ENCODE measurements at places on chromosomes 16 and 17.
A peak's percentile ranks its signal among the peaks of the same experiment; 100 is the strongest.

DNA sequence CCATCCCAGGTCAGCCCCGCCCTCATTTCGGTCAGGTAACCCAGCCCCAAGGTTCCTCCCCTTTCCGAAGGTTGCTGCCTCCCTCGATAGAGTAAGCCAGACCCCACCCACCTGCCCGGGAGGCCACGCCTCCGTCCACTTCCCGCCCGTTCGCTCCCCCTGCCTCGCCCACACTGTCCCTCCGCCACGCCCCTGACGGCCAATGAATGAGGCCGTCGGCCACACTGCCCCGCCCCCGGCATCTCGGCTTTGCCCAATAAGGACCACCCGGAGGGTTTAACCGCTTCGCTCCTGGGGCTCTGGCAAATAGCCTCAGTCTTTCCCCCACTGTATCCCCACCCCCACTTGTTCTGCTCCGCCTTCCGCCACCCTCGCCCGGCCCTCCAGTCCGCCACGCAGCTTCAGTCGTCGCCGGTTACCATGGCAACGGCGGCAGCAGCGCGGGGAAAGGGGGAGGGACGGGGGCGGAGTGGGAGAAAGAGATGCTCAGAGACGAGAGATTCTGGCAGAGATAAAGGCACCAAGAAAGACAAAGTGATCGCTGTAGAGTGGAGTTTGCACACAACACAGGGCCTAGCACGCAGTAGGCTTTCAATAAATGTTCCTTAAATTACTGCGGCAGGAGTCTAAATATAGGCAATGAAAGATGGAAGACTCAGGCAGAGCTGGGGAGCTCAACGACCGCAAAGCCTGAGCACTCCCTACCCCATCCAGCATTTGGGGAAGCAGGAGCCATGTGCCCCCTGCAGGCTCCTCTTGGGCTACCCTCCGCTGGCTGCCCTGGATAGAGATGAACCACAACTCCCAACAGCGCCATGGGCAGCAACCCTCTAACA is 5.1 kb downstream of the DLG4 start:
- no peak for DNase-seq

DNA sequence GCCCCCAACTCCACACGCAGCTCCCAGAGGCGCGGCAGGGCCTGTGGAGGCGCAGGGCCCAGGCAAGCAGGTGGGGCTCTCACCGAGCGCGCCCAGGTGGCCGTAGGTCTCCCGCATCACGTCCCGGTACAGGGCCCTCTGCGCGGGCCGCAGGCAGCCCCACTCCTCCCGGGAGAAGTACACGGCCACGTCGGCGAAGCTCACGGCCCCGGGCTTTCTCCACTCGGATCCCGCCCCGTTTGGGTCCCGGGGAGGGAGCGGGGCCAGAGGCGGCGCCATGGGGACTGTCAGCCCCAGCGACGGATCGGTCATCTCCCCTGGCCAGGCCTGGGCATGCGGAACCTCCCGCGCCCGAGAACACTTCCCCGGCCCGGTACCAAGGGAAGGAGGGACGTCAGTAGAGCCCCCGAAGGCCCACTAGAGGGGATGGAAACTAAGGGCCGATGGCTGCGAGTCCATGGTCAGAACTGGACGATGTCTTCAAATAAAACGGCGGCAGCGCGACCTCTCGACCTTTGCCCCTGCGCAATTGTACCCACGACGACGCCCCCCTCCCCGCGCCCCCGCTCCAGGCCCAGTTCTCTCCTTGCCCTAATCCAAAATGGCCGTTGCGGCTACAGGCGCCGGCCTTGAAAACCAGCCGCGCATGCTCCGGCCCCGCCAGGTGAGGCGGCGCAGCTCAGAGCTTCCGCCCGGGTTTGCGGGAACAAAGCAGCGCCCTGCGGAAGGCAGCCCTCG is at the start of gene ZNF747:
TSS of gene ZNF747 (minus strand) at position 491 of the 738 bp plus-strand sequence. CDS start at position 312, 179 bp downstream.
- DNase-seq = no peak

DNA sequence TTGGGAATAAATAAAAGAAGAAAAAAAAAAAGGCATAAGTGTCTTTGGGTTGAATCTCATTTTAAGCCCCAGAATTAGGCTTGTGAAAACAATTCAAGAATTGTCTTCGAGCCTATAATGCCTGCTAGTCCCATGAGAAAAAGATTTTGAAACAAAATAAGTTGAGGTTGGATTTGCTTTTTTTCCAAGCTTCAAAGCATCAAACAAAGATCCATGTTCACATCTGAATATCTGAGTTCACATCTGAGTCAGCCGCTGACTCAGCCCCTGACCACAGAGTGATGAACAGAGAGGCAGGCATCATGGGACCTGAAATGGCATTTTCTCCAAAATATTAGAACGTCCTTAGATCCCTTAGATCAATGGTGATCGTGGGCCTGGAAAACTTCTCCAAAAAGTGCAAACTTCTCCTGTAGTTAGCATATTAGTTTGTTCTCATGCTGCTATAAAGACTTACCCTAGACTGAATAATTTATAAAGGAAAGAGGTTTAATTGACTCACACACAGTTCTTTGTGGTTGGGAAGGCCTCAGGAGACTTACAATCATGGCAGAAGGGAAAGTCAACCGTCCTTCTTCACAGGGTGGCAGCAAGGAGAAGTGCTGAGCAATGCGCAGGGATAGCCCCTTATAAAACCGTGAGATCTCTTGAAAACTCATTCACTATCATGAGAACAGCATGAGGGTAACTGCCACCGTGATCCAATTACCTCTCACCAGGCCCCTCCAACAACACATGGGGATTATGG is 294.6 kb upstream of the HSBP1 start:
- DNase-seq = peak; percentile 59

DNA sequence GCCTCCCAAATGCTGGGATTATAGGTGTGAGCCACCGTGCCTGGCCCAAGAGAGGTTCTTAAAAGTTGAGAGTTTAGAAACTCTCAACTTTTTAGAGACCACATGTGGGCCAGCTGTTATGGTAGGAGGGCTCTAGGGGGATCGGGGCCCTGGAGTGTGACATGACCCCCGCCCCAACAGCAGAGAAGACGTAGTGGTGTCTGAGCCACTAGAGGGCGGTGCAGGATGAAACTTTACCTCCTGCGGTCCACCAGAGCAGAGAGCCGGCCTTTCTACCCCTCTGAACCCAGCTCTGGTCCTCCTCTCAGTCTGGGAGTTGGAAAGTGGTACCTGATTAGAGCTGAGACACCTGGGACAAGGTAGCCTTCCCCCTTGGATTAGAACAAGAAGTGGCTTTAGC is 7.4 kb downstream of the CDK5RAP3 start:
- DNase-seq = no peak

DNA sequence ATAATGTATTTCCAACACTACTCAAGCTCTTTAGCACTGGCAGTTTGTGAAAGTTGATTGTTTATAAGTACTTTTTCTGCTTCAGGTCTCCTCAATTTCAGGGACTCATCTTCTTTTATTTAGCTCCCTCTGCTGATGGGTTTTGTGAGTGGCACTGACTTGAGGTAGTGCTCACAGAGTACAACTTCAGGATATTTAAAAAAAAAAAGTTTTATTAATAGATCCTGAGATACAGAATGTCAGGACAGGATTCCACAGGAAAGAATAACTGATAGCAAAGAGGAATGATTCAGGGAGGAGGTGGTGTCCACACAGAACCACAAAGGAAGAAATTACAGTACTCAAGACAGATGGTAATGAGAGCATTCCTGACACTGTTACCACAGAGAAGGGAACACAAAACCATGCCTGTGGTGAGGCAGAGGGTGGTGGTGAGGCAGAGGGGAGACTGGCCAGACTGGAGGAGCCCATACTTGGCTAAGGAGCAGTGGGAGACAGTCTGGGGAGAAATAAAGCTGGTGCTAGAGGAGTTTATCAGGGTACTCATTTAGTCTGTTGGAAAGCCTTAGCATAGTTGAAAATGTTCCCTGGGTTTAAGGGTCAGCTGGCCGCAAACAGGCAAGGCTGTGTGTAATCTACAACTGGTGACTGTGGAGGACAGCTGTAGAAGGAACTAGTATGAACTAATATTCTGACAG is 63.7 kb downstream of the SPAG9 start:
- peak; percentile 90 for DNase-seq

GRCh38 chr16:59880611-59881010 is 1146.5 kb upstream of the GOT2 start:
- no peak for DNase-seq

DNA sequence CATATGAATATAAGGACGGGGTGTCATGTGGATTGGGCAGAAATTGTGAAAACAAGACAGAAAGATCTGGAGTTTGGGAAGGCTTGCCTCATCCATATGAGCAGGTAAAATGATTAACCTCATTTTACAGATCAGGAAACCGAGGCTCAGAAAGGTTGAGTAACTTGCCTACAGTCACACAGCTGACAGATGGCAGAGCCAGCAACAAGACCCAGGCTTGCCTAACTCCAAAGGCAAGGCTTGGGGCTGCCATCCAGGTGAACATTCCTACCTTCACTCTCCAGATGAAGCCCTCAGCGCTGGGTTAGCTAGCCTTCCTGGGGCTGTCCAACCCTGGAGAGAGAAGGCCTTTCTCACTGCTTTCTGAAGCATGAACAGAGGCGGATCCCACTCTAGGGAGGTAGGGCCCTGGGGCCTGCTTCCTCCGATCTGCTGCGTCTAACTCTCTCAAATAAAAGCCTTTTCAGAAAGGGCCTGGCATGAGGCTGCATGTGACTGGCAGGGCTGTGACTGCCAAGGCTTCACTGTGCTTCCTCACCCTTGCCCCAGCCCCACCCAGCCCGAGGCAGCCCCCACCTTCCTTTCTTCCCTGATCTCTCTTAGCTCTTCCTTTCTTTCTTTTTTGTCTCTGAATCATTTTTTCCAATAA is 107.8 kb downstream of the GNAO1 start:
- DNase-seq = no peak

- no peak for DNase-seq
Measured at GRCh38 chr17:5241861-5242671, 7.4 kb upstream of the SCIMP start.

Data from non-pigmented ciliary epithelial cell (primary cell).